ENCODE measurements at places on chromosomes 6 and 20.
A peak's percentile ranks its signal among the peaks of the same experiment; 100 is the strongest.

DNA sequence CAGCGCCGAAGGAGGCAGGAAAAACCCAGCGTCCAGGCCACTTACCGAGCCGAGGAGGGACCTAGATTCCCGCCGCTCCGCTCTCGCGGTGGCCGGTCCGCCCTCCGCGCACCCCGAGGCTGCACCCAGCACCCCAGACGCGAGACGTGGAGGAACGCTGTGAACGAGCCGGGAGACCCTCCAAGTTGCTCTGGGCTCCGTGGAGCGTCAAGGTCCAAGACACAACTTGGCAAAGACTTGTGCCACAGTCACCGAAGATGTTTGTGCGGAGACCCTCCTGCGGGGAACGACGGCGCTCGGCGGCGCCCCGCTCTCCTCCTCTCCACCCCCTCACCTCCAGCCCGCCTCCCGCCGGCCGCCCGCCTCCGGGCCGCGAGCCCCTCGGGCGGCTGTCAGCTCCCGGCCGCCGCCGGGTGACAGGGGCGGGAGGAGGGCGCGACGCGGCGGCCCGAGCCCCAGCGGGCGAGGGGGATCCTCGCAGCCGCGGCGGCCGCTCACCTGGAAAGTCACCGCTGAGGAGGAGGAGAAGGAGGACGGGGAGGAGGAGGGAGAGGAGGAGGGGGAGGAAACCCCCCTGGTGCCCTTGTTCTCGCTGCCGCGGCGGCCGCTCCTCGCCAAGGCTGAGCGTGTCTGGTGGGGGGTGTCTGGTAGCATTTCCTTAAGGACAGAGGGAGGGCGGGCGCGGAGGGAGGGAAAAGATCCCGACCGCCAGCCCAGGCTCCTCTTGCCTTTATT lies 637 bp upstream of the HIVEP2 start:
- no peak for DNase-seq

DNA sequence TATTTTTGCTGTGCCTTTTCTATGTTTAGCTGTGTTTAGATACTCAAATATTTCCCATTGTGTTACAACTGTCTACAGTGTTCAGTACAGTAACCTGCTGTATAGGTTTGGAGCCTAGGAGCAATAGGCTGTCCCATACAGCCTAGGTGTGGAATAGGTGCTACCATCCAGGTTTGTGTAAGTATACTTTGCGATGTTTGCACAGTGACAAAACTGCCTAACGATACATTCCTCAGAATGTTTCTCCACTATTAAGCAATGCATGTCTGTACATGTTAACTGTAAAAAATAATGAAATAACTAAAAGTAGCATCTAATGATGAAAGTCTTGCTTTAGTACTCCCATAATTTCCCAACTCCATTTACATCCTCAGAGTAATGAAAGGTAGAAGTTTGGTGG lies 46.0 kb downstream of the SERAC1 start:
- no peak for DNase-seq

DNA sequence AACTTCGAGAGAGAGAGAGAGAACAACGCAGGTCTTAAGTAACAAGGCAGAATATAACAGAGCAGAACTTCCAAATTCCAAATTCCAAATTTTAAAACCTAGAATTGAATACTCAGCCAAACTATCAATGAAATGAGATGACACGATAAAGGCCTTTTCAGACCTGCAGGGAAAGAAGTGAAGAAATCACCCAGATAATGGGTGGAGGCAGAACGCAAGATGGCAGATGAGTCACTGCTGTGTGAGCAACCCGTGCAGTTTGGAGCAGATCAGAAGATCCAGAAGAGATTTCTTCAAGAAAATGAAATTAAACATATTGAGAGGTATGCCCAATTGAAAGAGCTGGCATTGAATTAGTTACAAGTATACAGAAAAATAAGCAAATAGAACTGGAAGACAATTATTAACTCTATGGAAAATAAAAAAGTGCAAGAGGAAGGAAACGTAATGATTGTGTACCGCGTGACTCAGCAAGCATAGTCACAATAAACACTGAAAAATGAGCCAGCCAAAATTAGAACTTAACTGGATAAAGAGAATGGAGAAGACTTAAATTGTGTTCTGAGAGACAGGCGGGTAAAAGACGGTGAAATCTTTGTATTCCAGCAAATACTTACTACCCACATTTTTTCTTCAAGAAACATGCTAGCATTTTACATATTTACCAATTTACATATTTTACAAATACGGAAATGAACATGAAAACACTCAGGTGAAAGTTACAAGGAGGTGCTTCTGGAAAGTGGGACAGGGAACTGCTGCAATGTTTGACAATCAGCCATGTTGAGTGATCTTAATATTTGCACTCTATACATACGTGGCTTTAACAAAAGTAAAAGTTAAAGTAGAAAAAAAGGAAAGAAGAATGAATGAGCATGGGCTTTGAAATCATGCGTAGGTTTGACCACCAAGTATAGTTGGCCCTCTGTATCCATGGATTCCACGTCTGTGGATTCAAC lies 87.9 kb upstream of the CDYL start:
- DNase-seq, result peak; percentile 70

GRCh38 chr6:157615420-157615769 lies 207.7 kb upstream of the SNX9 start:
- DNase-seq, result no peak

DNA sequence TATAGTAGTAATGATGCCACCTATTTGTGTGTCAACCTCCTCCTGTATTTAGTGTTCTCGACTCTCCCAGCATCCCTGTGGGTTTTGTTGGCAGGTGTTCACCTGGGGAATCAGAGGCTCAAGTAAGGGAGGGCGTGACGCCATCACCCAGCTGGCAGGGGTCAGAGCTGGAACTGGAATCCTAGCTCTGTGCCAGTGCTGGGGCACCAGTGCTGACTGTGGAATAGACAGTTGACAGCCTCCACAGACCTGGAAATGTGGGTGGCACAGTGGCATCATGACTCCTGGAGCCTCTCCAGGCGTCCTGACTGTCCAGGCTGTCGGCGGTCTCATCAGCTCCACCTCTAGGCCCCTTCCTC lies 102.8 kb downstream of the SYCP2 start:
- no peak for DNase-seq

GRCh38 chr6:27532820-27533538 lies 60.1 kb upstream of the ZNF184 start:
- peak; percentile 60 for DNase-seq

DNA sequence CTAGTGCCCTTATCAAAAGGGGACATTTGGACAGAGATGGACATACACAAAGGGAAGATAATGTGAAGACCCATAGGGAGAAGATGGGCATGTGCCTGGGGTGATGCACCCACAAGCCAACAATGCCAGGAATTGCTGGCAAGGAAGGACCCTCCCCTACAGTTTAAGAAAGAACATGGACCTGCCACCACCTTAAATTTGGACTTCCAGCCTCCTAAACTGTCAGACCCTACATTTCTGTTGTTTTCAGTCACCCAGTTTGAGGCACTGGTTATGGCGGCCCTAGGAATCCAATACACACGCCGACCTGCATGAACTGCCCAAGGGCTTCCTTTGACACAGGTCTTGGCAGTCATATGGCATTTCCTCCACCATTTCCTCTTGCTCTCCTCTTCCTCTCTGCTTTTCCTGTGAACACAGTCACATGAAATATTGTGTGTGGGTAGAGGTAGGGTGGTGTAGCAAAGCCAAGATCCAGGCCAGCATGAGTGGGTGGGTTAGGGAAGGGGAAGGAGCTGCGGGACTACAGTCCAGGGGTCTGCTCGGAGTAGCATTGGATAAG lies 115.6 kb downstream of the ZDHHC14 start:
- DNase-seq, result no peak

DNA sequence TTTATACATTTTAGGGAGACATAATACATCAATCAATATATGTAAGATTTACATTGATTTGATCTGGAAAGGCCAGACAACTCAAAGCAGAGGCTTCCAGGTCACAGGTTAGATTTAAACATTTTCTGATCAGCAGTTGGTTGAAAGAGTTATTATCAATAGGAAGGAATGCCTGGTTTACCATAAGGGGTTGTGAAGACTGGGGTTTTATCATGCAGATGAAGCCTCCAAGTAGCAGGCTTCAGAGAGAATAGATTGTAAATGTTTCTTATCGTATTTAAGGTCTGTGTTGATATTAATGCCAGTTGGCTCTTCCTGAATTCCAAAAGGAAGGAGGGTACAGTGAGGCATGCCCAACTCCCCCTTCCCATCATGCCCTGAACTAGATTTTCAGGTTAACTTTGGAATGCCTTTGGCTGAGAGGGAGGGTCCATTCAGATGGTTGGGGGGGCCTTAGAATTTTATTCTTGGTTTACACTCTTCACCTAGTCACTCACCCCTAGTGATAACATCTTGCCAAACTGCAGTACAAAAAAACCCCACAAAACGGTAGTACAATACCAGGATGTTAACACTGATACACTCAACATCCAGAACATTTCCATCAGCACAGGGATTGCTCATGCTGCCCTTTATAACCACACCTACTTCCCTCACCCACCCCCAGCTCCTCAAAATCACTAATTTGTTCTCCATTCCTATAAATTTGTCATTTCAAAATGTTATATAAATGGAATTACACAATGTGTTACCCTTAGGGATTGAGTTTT lies 259.6 kb upstream of the PLN start:
- DNase-seq, result no peak

GRCh38 chr6:168992446-168993144 lies 261.1 kb downstream of the THBS2 start:
- DNase-seq, result peak; percentile 17

GRCh38 chr6:25669413-25669812 lies 17.4 kb downstream of the SCGN start:
- DNase-seq, result no peak

DNA sequence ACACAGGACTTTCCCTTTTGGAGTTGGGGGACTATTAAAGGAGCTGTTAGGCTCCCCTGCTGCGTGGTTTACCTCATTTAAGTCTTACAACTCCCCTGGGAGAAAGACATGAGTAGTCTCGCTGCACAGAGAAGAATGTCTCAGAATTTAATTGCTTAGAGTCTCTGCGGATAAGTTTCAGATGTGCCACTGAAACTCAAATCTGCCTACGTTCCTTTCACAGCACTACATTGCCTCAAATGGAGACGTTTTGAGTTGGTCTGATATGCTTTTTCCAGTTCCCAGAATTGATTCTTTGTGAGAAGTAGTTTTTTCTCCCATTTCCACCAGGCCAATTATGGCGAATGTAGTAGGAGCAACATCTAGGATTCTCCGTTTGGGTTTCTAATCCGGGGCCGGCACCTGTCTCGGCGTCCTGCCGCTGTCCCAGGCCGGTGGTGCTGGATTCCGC lies 532 bp upstream of the SLC35F1 start:
- peak; percentile 11 for DNase-seq
